LHCN-M2 (cell line): ENCODE measurements at places on chromosomes 2 and 18. TPM values are rescaled to one million over a fixed set of nuclear protein-coding genes. Genes with fewer than 3 reads are reported as not detected.

GRCh38 chr18:63492851-63493250 is 16.1 kb downstream of the SERPINB5 start:
- DNase-seq: peak; percentile 9

DNA sequence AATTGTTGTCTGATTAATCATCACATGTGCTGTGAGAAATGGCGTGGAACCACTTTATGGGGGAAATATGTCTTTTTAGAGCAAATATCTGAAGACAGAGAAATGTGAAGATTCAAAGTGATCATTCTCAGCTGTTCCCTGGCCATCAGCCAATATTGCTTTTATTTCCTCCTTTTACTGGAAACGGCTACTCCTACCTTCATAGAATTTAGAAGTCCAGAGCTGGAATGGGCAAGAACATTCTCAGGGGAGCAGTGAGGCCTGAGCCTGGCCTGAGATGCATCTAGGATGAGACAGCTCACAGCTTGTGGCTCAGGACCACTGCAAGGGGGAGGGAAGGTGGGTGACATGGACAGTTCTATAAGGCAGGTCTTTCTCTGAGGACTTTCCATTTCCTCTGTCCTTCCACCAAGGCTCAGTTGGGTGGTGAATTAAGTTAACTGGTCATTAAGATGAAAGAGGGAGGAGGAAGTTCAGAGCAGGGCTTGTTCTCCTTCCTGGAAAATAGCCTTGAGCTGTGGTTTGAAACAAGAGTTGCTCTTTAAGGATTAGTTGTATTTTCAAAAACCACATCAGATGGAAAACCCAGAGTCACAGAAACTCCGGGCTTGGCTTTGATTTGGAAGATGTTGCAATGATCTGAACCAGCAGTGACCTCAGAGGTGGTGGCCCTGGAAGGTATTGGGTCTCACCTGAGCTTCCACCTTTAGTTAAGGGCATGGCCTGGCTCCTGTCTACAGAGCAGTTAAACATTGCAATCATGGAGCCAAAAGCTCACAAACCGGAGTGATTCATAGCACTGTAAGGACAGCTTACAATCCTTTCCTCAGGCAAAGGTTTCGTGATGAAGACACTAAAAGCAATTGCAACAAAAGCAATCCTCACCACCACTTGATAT is 144.3 kb downstream of the VAPA start:
- peak; percentile 95 for DNase-seq

DNA sequence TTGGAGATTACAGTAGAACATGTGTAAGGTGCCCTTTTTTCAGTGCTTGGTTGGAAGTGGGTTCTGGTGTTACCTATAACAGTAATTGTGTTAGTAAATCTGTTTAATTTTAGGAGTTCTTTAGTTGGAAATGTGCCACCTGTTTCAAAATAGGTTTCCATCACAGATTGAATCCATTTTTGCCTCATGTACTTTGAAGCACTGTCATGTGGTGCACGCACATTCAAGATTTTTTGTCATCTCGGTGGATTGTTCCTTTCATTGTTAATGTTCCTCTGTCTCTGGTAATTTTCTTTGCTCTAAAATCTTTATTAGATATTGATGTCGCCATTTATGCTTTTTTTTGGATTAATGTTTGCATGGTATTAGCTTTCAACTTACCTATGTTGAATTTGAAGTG is 1.3 kb downstream of the ATP9B start:
- DNase-seq: no peak

SNTG2 gene
- not detected in 2 replicates for total RNA-seq

- DNase-seq: no peak
Observed at GRCh38 chr2:26892922-26893524, 45.1 kb downstream of the DPYSL5 start.

- DNase-seq: peak; percentile 57
Observed at GRCh38 chr2:9201185-9201891, 5.3 kb upstream of the ASAP2 start.

- no peak for DNase-seq
Observed at GRCh38 chr2:98926601-98927000, 9.4 kb downstream of the CRACDL start.

GRCh38 chr2:235572592-235572991 is 78.7 kb downstream of the AGAP1 start:
- DNase-seq: no peak

DNA sequence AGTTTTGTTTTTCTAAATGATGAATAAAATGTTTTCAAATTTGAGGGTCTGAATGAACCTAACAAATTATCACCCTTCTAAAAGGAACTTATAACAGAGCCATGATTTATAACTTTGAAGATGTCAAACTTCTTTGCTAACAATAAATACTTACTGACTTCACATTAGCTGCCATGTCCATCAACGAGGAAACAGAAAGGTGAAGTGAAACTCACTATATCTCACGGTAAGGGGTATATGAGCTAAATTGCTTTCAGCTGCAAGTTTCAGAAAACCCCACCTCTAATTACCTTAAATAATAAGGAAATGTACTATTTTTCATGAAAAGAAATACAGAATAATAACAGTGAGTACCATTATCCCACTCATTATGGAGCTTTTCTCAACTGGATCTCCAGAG is 350.8 kb upstream of the NT5C1B start:
- no peak for DNase-seq

DNA sequence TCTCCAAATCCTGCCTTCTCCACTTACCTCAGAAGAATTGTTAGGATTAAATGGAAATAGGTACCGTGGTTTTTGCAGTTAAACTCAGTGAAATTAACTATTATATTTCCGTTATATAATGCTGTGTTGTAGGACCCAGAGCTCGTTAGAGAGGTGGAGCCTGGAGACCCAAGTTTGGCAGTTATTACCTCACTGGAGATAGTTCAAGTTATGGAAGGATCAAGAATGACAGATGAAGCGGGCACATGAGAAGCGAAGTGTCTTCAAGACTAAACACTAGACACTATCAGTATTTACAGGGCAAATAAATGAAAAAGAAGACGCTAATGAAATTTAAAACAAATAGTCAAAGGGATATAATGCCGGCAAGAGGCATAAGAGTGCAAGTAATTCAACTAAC is 866 bp downstream of the CWC22 start:
- DNase-seq: no peak

CHRND gene
- total RNA-seq: 1.1 and 7.1 TPM in 2 replicates

CYP27A1 gene
- total RNA-seq: 6.1 TPM in 2 replicates

GRCh38 chr2:9655441-9656269 is 24.9 kb upstream of the YWHAQ start:
- DNase-seq: peak; percentile 78

ARHGAP28 gene
- total RNA-seq: 6.2 and 15.5 TPM in 2 replicates

DNA sequence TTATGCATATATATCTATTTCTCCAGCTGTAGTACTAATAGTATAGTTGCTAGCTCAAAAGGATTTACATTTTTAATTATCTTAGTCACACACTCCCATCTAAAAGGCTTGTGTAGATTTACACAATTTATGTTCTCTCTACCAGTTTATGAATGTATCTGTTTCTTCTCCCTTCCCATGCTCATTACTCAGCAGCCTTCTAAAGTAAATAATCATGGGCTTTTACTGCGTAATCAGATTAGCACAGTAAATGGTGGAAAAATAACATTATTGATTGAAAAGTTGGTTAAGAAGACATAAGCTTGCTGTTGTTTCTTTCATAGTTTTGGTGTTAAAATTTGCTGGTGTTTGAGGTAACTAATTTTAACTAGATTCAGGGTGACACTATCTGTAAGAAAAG is 81.8 kb downstream of the PTPN4 start:
- no peak for DNase-seq

DNA sequence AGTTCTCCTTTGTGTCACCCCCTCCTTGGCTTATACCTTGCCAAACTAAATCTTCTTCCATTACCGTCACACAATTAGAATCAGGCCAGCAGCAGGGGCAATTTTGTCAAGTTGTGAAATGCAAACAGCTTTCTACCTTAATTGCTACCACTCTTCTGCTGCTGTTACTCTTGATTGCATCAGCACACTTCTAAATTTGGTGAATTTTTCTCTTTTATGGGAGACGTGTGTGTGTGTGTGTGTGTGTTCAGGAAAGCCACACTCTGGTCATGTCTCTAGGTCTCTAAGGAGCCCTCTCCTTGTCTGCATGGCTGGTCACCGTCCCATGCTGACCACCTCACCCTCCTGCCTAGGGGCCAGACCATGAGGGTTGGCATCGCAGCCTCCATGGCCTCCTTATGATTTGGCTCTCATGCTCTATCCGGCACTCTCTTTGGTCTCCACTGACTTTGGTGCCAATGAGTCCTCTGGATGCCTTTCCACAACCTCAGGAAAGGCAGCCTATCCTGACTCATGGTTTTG is 87.7 kb downstream of the GATA6 start:
- no peak for DNase-seq

DNA sequence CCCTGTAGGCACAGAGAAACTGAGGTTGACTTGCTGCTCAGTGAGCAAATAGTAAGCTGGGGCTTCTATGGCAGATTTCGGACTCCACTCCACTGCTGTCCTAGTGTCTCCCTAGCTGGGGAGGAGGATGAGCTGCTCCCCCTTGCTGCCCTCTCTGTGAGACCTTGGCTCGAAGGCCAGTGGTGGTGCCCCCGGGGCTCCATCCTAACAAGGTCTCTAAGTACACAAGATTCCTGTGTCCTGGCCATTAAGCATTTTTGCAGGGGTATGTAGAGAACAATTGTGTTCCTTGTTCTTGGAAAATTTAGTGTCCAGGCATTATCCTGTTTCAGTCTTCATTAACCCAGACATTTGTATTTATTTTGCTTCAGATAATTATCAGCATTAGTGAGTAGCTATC is 21.3 kb upstream of the BCL2L11 start:
- DNase-seq: no peak

DNA sequence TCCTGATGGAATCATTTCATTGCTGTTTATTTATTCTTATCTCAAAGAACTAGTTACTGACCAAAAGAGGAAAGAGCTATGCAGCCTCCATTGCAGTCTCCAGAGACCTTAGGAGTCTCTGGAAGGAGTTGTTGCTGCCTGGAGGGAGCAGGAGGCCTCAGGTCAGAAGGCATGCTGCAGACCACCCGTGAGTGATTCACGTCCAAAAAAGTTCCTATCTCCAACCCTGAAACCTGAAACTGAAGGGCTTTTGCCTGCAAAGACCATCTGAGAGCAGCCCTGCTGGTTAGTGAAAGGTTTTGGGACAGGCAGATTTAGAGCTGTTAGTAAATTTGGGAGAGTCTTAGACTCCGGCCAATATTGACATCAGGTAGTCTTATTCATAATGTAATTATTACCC is 29.1 kb downstream of the SLC25A52 start:
- DNase-seq: no peak

SPATA3 gene
- total RNA-seq: not detected in 2 replicates

- peak; percentile 96 for DNase-seq
Observed at GRCh38 chr18:58541789-58542425, 87.0 kb downstream of the ALPK2 start.

DNA sequence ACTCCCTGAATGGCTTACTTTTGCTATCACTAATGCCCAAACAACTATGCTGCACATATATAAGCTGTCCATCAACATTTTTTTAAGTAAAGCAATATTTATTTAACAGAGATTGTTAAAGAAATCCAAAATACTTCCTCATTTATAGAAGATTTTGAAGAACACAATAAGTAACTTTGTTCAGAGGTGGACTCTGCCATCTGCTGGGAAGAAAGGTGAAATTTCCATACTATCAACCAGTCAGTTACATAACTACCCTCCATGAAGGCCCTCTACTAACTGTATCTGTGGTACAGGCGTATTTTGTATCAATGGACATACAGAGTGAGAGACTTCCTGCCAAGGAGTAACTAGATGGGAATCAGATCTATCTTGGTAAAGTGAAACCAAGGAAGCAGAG is 106.0 kb downstream of the DTNB start:
- DNase-seq: peak; percentile 38

DNA sequence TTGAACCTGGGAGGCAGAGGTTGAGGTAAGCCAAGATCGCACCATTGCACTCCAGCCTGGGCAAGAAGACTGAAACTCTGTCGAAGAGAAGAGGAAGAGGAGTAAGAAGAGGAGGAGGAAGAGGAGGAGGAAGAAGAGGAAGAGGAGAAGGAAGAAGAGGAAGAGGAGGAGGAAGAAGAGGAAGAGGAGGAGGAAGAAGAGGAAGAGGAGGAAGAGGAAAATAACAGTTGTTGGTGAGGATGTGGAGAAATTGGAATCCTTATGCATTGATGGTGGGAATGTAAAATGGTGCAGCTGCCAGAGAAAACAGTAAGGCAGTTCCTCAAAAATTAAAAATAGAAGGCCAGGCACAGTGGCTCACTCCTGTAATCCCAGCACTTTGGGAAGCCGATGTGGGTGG is 8.5 kb upstream of the NCL start:
- DNase-seq: no peak

ROCK1 gene
- 28.3 and 31.1 TPM in 2 replicates for total RNA-seq

ALPI gene
- not detected in 2 replicates for total RNA-seq

BOLL gene
- total RNA-seq: not detected in 2 replicates

DNA sequence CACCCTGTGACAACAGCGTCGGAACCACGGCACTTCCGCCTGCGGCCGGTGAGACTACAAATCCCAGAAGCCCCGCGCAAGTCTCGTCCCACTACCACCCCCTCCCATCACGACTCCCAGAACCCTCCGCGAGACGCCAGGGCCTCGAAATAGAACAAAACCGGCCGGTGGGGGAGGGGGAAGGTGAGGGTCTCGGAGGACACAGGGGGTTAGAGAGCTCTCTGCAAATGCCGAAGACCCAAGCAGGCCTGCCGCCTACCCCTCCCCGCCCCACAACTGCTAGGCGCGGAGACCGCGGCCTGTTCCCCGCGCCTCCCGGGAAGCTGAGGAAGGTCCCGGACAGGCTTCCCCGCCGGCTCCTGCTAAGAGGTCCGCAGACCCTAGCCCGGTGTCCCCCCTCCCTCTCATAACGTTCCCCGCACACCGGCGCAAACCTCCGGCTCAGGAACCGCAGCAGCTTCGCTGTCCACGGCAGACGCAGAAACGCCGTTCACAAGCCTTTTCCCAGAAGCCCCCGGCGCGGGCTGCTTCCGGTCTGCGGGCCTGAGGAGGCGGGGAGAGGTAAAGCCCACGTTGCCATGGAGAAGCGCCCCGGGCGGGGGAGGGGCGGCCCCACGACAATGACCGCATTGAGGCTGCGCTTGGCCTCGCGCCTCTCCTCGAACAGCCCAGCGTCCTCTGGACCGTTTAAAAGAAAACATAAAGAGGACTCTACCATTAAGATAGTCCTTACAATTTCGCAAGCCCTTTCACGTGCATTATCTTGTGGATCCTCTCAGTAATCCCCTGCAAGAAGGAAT is at the start of gene ZNF24:
Gene ZNF24, minus strand, starts transcription at position 485 of the 800 bp plus-strand sequence. CDS start 3,770 bp downstream, outside the sequence.
- peak; percentile 90 for DNase-seq

- DNase-seq: no peak
Observed at GRCh38 chr2:236550701-236551465, 18.7 kb upstream of the ACKR3 start.

XDH gene
- 0.06 and 0.51 TPM in 2 replicates for total RNA-seq

ANKRD30BL gene
- total RNA-seq: not detected in 2 replicates

- DNase-seq: no peak
Observed at GRCh38 chr2:203155406-203155805, 83.4 kb upstream of the CYP20A1 start.

GRCh38 chr2:178951266-178952006 is 98.5 kb downstream of the CCDC141 start:
- DNase-seq: no peak

ANKRD23 gene
- total RNA-seq: 1.0 and 2.6 TPM in 2 replicates

- DNase-seq: no peak
Observed at GRCh38 chr2:73704285-73704684, 32.9 kb downstream of the TPRKB start.
